ENCODE measurements at places on chromosomes 12 and 14.

DNA sequence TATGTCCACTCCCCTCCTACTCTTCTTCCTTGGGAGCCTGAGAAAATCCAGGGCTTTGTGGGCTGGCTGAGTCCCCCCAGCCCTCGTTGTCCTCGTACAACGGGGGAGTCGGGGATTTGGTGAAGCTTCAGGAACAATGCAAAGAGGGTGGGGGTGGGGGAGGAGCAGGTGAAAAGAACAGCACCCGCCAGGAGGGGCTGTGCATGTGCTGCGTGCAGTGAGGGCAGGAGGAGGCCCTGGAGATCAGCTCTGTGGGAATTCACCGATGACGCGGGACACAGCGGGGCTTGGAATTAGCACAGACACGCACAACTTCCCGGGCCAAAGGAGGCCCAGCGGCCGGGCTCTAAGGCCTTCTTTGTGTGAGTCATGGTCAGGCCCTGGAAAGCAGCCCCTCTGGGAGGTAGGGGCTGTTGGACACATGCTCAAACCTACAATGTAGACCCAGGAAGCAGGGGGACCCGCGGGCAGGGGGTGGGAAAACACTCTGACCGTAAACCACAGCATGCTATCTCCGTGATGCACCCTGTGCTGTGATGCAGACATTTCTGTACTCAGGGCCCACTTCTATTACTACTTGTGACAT, 32.8 kb downstream of the RBM19 start:
- no peak overlapping the region for H3K4me3 ChIP-seq
- H3K36me3 ChIP-seq: peaks cover 60% of the 10 kb centered on the region
- H3K27ac ChIP-seq: no peak overlapping the region
- no peak for DNase-seq
- H3K27me3 ChIP-seq: no peaks in the 10 kb centered on the region
- H3K4me1 ChIP-seq: no peaks in the 10 kb centered on the region

DNA sequence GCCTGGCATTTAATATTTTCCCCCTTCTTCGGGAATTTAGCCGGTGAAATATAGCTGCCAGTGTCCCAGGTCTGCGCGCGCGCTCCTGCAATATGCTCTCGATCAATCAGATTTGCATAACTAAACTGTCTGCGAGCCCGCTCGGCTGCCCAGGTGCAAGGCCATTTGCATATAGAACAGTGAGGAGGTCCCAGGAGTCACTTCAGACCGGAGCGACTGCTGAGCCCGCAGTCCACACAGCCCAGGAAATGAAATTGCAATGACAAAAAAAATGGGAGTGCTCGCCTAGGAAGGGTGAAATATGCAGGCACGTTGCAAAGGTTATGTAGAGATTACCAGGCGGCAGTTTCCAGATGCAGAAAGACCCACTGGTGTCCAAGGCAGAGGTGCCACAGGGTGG, 228.5 kb downstream of the VRK1 start:
- no peaks in the 10 kb centered on the region for H3K4me1 ChIP-seq
- no peak for DNase-seq
- H3K36me3 ChIP-seq: no peaks in the 10 kb centered on the region
- no peak overlapping the region for H3K4me3 ChIP-seq

- DNase-seq: no peak
- no peaks in the 10 kb centered on the region for H3K27me3 ChIP-seq
- H3K4me3 ChIP-seq: no peak overlapping the region
Observed at GRCh38 chr12:122238861-122239260, 13.0 kb upstream of the DIABLO start.

DNA sequence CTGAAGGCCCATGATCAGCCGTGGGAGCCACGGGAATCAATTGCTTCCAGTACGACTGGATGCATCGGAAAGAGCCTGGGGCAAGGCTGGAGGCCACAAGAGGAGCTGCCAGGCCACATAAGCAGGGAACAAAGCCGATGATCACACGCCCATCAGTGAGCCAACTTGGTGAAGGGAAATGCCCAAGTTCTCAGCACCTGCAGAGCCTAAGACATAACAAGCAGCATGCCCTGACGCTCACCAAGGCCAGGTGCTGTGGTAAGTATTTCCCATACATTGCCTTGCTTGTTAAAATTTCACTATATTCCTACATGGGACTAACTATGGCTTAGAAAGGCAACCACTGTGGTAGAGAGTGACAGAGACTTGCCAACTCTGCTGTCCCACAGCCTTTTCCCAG, 555.9 kb downstream of the BCL11B start:
- no peak overlapping the region for H3K4me3 ChIP-seq
- no peaks in the 10 kb centered on the region for H3K27me3 ChIP-seq
- no peak for DNase-seq
- no peaks in the 10 kb centered on the region for H3K4me1 ChIP-seq
- H3K27ac ChIP-seq: no peak overlapping the region

DNA sequence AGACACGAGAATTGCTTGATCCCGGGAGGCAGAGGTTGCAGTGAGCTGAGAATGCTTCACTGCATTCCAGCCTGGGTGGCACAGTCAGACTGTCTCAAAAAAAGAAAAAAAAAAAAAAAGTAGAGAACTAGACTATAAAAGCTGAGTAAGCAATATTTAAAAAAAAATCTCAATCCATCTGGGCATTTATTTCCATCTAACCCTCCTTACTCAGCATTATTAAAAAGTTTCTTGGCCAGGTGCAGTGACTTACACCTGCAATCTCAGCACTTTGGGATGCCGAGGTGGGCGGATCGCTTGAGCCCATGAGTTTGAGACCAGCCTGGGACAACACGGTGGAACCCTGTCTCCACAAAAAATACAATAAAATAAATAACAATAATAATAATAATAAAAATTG, 4.5 kb downstream of the SUPT16H start:
- DNase-seq: no peak
- H3K4me3 ChIP-seq: no peak overlapping the region
- H3K4me1 ChIP-seq: peaks cover 5% of the 10 kb centered on the region
- H3K36me3 ChIP-seq: peaks cover 9% of the 10 kb centered on the region

DNA sequence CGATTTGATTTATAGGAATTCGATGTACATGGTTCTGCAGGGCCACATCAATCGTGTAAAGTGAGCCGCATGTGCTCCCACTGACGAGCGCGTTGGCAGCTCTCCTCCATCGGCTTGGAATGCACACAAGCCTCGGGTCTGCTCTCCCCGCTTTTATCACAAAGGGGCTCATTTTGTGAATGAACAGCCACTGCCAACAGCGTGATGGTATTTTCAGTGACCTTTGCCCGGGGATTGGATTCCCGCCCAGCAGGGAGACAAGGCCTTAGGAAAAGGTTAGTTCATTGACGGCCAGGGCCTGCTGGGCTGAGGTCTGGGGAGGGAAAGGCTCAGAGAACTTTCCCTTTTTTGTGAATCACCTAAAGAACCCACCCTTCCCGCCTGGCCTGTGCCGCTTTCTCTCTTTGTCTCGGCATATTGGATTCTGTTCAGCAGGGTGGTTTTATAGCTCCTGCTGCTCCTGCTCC, 232.1 kb downstream of the MSRB3 start:
- no peak overlapping the region for H3K4me3 ChIP-seq
- H3K27me3 ChIP-seq: no peaks in the 10 kb centered on the region
- H3K36me3 ChIP-seq: no peaks in the 10 kb centered on the region
- no peak overlapping the region for H3K27ac ChIP-seq
- no peaks in the 10 kb centered on the region for H3K4me1 ChIP-seq
- DNase-seq: no peak

DNA sequence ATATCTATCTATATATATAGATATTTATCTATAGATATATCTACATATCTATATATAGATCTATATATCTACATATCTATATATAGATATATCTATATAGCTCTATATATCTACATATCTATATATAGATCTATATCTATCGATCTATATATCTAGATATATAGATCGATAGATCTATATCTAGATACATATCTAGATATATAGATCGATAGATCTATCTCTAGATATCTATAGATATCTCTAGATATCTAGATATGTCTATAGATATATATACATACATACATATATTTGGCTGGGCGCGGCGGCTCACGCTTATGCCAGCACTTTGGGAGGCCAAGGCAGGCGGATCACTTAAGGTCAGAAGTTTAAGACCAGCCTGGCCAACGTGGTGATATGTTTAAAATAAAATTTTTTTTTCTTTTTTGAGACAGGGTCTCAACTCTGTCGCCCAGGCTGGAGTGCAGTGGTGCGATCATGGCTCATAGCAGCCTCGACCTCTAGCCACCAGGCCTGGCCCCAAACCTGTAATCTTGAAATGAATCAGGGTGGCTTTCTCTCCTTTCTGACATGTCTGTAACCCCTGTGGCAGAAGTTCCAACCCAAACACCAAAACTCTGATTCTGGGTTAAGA, 18.1 kb downstream of the ARPC3 start:
- H3K4me1 ChIP-seq: no peaks in the 10 kb centered on the region
- peak overlapping the region; percentile 58 for H3K4me3 ChIP-seq
- H3K27me3 ChIP-seq: no peaks in the 10 kb centered on the region
- no peak for DNase-seq
- peak overlapping the region; percentile 61 for H3K27ac ChIP-seq

- no peak overlapping the region for H3K27ac ChIP-seq
- no peak for DNase-seq
- no peaks in the 10 kb centered on the region for H3K36me3 ChIP-seq
- H3K4me3 ChIP-seq: no peak overlapping the region
Observed at GRCh38 chr12:12019881-12020280, 50.9 kb upstream of the BCL2L14 start.

- H3K27me3 ChIP-seq: no peaks in the 10 kb centered on the region
- no peak for DNase-seq
- H3K27ac ChIP-seq: no peak overlapping the region
- H3K36me3 ChIP-seq: no peaks in the 10 kb centered on the region
Observed at GRCh38 chr12:91133871-91134270, 22.6 kb upstream of the LUM start.

- no peaks in the 10 kb centered on the region for H3K27me3 ChIP-seq
- H3K27ac ChIP-seq: no peak overlapping the region
Observed at GRCh38 chr12:46402941-46403718, 30.6 kb upstream of the SLC38A2 start.

DNA sequence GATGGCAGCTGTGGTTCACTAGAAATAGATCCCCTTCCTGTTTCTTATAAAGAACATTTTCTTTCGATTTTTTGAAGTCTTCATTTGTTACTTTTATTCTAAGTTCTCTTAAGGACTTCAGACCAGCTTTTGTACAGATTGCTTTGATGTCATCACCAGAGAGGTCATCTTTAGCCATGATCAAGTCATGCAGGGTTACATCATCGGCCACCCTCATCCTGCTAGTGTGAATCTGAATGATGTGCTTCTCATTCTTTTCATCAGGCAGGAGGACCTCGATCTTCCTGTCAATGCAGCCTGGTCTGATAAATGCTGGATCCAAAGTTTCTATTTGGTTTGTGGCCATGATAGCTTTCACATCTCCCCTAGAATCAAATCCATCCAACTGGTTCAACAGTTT, 706.7 kb downstream of the RERGL start:
- H3K36me3 ChIP-seq: no peaks in the 10 kb centered on the region
- H3K27ac ChIP-seq: no peak overlapping the region
- no peak for DNase-seq
- no peak overlapping the region for H3K4me3 ChIP-seq

DNA sequence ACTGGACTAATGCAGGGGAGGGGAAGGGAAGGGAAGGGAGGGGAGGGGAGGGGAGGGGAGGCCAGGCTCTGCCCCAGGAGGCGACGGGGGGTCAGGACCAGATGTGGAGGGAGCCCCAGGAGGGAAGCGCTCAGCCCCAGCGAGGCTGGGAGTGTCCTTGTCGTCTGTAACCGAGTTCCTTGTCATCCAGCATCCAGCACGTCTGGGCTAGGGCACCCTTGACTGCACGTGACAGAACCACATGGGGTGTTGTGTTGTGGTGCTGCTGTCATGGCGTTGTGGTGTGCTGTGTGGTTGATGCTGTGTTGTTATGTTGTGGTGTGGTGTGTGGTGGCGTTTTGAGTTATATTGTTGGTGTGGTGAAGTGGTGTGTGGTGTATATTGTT, 28.4 kb upstream of the SFSWAP start:
- no peaks in the 10 kb centered on the region for H3K4me1 ChIP-seq

DNA sequence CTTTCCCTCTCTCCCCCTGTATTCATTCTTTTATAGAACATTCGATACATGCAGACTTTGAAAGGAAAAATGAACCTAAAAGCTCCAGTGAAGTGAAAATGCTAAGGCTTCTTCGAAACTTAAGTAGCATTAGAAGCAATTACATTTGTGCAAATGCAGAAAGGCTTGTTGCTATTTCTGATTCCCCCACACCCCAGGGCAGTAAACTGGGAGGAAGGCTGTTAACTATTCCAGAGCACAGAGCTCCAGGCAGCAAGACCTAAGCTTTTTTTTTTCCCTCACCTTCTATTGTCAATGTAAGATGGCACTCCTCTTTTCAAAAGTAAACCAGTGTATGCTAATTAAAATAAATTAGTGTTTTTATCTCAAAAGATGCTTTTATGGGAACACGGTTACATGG, 448.9 kb upstream of the TBX3 start:
- no peaks in the 10 kb centered on the region for H3K36me3 ChIP-seq
- H3K4me3 ChIP-seq: no peak overlapping the region
- DNase-seq: no peak
- no peak overlapping the region for H3K27ac ChIP-seq

- no peak overlapping the region for H3K27ac ChIP-seq
- DNase-seq: no peak
- no peaks in the 10 kb centered on the region for H3K4me1 ChIP-seq
- H3K27me3 ChIP-seq: no peaks in the 10 kb centered on the region
- H3K4me3 ChIP-seq: no peak overlapping the region
Observed at GRCh38 chr12:1463073-1463905, 131.1 kb downstream of the FBXL14 start.

GRCh38 chr14:51472881-51473280, 178.8 kb upstream of the FRMD6 start:
- no peak overlapping the region for H3K27ac ChIP-seq
- no peaks in the 10 kb centered on the region for H3K4me1 ChIP-seq
- no peak for DNase-seq
- H3K4me3 ChIP-seq: no peak overlapping the region
- no peaks in the 10 kb centered on the region for H3K36me3 ChIP-seq

- no peak for DNase-seq
- H3K27ac ChIP-seq: no peak overlapping the region
- H3K36me3 ChIP-seq: no peaks in the 10 kb centered on the region
- no peak overlapping the region for H3K4me3 ChIP-seq
- no peaks in the 10 kb centered on the region for H3K4me1 ChIP-seq
Observed at GRCh38 chr14:46215801-46216200, 435.8 kb downstream of the RPL10L start.

GRCh38 chr12:57099047-57099714, 10.3 kb downstream of the NAB2 start:
- peak overlapping the region; percentile 44 for H3K27ac ChIP-seq
- no peaks in the 10 kb centered on the region for H3K27me3 ChIP-seq
- H3K36me3 ChIP-seq: peaks cover 53% of the 10 kb centered on the region

- no peaks in the 10 kb centered on the region for H3K4me1 ChIP-seq
- no peaks in the 10 kb centered on the region for H3K36me3 ChIP-seq
- H3K27me3 ChIP-seq: no peaks in the 10 kb centered on the region
- no peak for DNase-seq
Observed at GRCh38 chr12:29559198-29559597, 61.7 kb upstream of the OVCH1 start.

GRCh38 chr14:21098892-21099595, 589 bp upstream of the ZNF219 start:
- H3K27ac ChIP-seq: peak overlapping the region; percentile 74
- H3K27me3 ChIP-seq: no peaks in the 10 kb centered on the region
- H3K4me3 ChIP-seq: peak overlapping the region; percentile 43
- no peak for DNase-seq
- H3K36me3 ChIP-seq: no peaks in the 10 kb centered on the region
- peaks cover 21% of the 10 kb centered on the region for H3K4me1 ChIP-seq
